ENCODE measurements at places on chromosomes 3 and 15. TPM values are rescaled to one million over a fixed set of nuclear protein-coding genes. Genes with fewer than 3 reads are reported as not detected.

The NDUFB5 gene
- 145 TPM for total RNA-seq

The C3orf22 gene
- total RNA-seq: not detected

The ARL14 gene
- 0.11 TPM for total RNA-seq

The FEZF2 gene
- total RNA-seq: not detected

The ST8SIA2 gene
- not detected for total RNA-seq

The A4GNT gene
- not detected for total RNA-seq

The GOLGA8S gene
- 0.13 TPM for total RNA-seq

The DNAH12 gene
- 0.13 TPM for total RNA-seq

The C2CD4A gene
- 0.26 TPM for total RNA-seq

The TMC3 gene
- not detected for total RNA-seq

The HHATL gene
- not detected for total RNA-seq

The VILL gene
- 6.5 TPM for total RNA-seq

The RPL39L gene
- 22.3 TPM for total RNA-seq

The ATG7 gene
- 86.5 TPM for total RNA-seq

The ACKR2 gene
- total RNA-seq: 0.32 TPM
